ENCODE measurements at places on chromosomes 2 and 18.

GRCh38 chr2:220310451-220310861 is 683.0 kb downstream of the SLC4A3 start:
- DNase-seq = no peak

DNA sequence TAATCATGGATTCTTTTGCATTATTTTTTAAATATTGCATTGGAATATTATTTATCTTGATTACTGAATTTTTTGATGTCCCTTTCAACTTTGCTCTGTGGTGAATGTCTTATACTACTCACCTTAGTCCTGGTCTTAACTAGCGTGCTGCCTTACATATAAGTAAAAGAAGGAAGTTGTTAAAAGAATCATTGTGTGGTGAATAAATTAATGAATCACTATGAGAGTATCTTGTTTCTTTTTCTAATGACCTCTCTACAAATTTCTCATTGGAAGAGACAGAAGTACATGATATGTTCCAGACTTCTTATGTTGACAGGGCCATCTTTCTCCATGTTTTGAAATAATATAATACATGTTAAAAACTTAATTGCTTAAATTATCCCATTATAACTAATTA is 432.6 kb upstream of the MMADHC start:
- DNase-seq = no peak

DNA sequence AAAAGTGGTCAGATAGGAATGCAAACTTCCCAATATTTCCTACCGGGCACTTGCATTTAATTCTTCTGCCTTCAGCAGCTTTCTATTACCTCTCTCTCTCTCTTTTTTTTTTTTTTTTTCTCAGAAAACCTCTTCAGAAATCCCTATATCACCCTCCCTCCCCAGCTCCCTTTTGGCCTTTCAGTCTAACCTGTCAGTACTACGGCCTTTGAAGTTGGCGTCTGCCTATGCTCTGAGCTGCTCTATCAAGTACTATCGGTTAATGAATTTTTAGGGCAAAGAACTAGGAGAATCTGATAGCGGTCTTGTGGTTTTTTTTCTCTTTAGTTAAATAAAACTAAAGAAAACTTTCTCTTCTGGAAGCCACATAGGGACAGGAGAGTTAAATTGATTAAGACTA is 122.4 kb upstream of the MAPRE2 start:
- DNase-seq = no peak

DNA sequence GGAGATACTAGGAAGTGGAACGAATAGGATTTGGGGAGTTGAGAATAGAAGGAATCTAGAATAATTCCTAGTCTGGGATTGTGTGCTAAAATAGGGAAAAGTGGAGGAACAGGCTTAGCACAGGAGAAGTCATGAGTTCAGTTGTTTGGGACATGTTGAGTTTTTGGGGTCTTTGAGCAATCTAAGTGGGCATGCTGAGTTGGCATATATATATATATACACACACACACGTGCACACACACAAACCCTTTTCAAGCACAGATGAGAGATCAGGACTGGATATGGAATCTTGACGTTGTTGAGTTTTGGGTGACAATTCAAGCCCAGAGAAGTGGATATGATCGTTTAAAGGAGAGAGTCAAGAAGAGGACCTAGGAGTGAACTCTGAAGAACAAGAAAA is 168.2 kb upstream of the CHST9 start:
- no peak for DNase-seq

- no peak for DNase-seq
Observed at GRCh38 chr18:24500217-24500616, 39.8 kb downstream of the HRH4 start.

DNA sequence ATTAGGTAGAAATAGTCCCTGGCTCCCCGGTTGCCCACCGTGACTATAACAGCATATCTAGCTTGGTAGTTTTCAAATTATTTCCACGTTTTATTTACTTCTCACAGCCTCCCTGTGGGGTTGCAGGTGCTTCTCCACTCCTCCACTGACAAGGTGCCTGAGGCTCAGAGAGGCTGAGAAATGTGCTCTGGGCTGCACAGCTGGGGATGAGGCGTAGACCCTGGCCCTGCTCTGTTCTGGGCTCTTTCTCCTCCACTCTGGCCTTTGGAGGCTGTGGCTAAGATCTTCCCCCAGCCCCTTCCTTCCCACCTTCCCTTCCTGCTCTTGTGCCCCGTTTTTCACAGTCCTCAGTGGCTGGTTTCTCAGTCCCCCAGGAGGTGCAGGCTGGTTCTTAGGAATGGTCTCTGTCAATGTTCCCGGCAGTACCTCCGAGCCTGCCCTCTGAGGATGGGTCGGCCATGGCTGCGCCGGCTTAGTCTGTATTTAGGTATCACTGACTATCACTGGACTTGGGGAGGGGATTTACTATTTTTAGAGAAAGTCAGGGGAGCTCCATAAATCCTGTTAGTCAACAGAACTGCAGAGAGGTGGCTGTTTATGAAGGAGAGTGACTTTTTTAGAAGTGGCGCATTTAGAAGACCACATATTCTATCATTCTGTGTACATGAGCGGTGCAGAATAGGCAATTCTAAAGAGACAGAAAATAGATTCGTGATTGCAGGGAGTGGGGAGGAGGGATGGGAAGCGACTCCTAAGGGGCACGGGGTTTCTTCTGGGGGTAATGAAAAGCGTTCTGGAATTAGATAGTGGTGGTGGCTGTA is 35.0 kb downstream of the HPCAL1 start:
- no peak for DNase-seq

GRCh38 chr2:17962876-17963275 is 84.4 kb downstream of the KCNS3 start:
- DNase-seq = no peak

DNA sequence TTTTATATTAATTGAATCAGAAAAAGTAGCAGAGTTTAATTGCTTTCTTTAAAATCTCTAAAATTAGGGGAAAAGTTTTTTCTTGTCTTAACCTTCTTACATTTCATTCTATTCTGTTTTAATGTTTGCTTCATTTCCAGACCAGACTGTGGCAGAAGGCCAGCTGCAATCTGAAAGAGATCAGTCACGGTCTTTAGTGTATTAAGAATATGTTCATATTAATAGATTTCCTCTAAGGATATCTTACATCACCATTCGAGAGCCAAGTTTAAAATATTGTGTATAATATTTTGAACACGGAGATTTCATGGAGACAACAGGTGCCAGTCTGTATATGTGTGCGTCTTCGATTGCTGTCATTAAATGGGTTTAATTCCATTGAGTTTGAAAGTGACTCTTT is 230.9 kb upstream of the ZSWIM2 start:
- DNase-seq = no peak

GRCh38 chr18:23857756-23858155 is 156.8 kb upstream of the TTC39C start:
- DNase-seq = no peak

DNA sequence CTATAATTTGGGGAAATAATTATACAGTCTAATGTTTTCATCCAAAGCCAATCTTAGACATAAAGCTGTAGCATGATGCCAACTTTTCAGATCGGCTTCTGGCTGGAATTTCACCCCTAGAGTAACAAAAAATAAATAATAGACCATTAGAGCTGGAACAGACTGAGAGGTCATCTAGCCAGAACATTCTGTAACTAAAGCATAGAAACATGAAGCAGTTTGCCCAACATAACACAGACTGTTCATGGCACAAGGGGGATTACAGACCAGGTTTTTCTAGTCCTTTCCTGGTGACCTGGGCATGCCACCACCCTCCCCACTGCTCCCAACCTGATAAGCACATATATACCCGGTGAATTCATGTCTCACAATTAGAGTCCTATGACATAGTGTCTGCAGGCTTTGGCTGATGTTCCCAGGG is 116.4 kb upstream of the PPP1CB start:
- no peak for DNase-seq

- no peak for DNase-seq
Observed at GRCh38 chr18:8629602-8630001, 20.4 kb downstream of the RAB12 start.

DNA sequence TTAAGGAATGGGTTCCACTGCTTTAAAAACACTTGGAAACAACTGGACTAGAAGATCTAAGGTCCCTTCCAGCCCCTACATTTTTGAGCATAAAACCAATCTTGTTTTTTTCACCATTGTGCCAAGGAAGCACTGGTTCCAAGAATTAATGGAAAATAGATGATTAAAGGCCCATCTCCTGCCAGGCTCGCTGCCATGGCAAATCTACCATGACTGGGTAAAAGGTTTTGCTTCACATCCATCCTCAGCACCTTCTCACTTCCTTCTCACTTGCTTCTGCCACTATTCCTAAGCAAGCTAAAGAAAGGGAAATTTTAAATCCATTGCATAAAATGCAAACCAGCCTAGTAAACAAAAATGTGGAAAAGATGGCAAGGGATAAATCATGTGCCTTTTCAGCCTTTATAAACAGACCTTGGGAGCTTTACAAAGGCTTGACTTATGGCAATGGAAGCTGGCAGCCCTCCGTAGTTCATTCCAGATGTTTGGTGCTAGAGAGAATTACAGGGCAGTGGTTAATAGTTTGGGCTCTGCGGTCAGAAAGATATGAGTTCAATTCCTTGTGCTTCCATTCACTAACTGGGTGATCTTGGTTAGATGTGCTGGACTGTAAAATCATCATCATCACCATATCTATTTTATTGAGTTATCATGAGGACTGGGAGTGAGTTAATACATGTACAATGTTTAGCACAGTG is 27.0 kb upstream of the ST3GAL5 start:
- DNase-seq = no peak

GRCh38 chr2:217469203-217469810 is 533.5 kb downstream of the TNS1 start:
- DNase-seq = no peak

GRCh38 chr2:144701259-144701658 is 181.3 kb upstream of the ZEB2 start:
- DNase-seq = no peak

GRCh38 chr2:38330754-38331153 is 46.3 kb downstream of the ATL2 start:
- DNase-seq = no peak

DNA sequence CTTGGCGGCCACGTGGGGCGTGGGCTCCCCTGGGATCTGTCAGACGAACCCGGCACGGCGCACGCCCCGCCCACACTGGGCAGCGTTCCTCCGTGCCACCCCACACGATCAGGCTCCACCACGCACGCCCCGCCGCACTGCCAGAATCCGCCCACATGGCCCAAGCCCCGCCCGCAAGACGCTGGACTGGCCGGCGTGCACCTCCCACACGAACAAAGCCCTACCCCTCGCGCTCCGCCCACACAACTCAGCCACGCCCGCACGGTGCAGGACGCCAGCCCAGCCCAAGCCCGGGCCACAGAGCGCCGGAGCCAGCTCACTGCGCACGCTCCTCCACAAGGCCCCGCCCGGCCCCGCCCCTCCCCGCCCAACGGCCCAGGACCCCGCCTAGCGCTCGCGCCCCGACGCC is 555 bp downstream of the TMEM18 start:
- peak; percentile 98 for DNase-seq

- no peak for DNase-seq
Observed at GRCh38 chr2:47134386-47135090, 20.6 kb downstream of the STPG4 start.

GRCh38 chr2:217903859-217904613 is 98.8 kb downstream of the TNS1 start:
- DNase-seq = no peak

DNA sequence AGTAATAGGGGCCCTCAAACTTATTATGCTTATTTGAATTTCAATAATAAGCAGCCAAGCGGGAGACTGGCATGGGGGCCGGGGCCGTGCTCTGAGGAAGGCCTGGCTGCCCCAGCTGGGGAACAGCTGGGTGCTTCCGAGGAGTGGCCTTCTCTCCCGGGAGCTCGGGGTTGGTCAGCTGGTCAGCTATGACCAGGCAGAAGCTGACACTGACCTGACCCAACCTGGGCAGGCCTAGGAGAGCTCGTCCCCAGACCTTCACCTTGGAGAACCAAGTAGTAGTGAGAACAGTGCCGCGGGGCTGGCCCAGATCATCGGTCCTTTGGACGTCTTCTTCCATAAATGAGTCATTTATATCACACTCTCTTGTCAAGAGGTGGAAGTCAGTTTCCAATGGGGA is 36.1 kb downstream of the RRM2 start:
- DNase-seq = no peak

DNA sequence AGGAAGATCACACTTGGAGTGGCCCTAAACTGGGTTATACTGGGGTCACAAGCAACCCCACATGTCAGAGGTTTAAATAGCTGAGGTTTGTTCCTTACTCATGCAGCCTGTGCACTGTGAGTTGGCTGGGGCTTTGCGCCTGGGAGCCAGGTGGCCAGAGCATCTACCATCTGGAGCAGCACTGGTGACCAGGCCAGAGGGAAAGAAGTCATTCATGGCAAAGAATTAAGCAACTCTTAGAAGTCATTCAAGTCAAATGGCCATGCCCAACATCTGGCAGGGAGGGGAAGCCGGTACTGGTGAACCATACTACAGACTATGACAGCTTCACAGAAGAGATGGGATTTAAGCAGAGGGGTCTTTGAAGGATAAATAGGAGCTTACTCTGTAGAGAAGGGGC is 90.7 kb downstream of the POLR1A start:
- no peak for DNase-seq

GRCh38 chr2:19675856-19676460 is 225.8 kb downstream of the TTC32 start:
- no peak for DNase-seq

DNA sequence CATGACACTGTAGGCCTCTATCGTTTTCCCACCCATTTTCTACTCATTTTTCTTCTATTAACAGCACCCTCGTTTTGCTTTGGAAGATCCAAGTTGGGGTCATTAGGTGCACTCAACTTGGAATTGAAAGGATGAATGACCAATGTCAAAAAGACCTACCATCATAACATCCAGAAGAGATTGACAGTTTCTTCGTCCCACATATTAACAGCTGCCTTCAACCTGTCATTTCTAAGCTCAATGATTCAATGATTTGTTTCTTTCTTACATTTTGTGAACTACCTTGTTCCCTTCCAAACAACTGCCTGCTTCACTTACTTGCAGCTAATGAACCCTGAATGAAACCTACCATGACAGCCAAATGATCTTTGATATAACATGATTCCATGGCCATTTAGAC is 224.0 kb upstream of the KCNH7 start:
- no peak for DNase-seq

DNA sequence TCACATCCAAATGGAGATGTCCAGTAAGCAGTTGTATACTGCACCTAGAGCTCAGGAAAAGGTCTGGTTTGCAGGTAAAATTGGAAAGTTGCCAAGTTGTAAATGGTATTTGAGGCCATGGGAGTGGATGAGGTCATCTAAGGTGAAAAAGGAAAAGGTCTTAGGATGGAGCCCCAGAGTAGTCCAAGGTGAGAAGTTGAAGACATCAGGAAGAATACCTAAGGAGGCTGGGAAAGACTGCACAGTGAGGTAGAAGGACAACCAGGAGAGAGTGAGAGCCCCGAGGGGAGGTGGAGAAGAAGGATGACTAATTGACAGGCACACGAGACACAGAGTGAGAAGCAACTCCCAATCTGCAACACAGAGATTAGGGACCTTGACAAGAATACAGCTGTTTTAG is 10.7 kb downstream of the DPP4 start:
- DNase-seq = no peak

GRCh38 chr2:72273384-72273783 is 125.7 kb upstream of the CYP26B1 start:
- DNase-seq = no peak

DNA sequence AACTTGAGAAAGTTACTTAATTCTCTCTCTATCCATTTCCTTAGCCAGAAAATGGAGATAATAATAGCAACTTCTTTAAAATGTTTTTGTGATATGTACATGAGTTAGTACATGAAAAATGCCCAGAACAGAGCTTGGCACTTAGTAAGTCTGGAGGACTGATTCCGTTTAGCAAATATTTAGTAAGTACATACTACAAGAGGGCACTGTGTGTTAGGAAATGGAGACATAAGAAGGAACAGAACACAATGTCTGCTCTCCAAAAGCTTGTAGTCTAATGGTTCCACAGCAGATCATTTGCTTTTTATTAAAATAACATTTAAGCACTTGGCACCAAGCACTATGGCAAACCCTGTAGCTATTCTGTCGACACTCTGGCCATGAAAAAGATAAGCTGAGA is 47.5 kb upstream of the CDH20 start:
- DNase-seq = no peak
